ENCODE measurements at places on chromosomes 1 and 21.

- peak; percentile 53 for DNase-seq
Measured at GRCh38 chr1:39653546-39654031, 14.1 kb upstream of the HEYL start.

- no peak for DNase-seq
Measured at GRCh38 chr1:116820369-116820768, 66.1 kb downstream of the CD2 start.

GRCh38 chr1:41412748-41413147 lies 51.5 kb downstream of the FOXO6 start:
- no peak for DNase-seq

- no peak for DNase-seq
Measured at GRCh38 chr1:44270686-44271628, 57.7 kb downstream of the DMAP1 start.

- no peak for DNase-seq
Measured at GRCh38 chr1:10980841-10981727, 31.4 kb upstream of the TARDBP start.

- DNase-seq, result no peak
Measured at GRCh38 chr1:108636876-108637275, 24.0 kb downstream of the HENMT1 start.

DNA sequence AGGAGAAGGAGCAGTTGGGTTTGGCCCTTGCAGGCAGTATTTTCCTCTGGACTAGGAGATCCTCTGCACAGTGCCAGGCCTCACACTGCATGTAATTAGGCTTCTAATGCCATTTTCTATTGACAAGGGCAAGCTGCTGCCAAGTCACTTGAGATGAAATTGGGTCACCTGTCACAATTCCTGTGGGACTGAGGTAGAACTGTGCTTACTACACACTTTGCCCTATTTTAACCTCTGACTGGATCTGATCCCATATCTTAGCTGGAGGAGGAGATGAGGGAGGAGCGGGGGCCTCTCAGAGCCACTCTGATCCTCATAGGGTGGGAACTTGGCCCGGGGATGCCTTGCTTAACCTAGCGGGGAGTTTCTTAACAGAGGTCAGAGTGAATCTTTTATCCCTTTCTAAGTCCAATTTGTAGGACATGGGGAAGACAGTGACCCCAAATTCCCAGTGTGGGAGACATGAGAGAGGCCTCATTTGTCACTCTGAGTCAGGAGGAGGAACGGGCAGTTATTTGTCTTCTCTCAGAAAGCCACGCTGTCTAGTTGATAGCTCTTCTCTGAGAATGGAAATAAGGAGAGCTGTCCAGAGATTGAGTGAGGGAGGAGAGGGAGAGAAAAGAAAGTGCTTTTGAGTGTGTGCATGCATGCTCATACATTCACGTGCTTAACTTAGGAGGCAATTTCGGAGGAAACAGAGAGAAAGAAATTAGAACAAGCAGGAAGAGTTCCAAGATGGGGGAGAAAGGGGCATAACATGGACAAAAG lies 121.3 kb downstream of the CACNA1E start:
- DNase-seq, result no peak

- DNase-seq, result no peak
Measured at GRCh38 chr1:109398343-109399225, 866 bp upstream of the SORT1 start.

GRCh38 chr1:34470401-34470800 lies 284.4 kb upstream of the GJB5 start:
- DNase-seq, result no peak

- DNase-seq, result no peak
Measured at GRCh38 chr1:118918230-118918939, 69.8 kb downstream of the TBX15 start.

DNA sequence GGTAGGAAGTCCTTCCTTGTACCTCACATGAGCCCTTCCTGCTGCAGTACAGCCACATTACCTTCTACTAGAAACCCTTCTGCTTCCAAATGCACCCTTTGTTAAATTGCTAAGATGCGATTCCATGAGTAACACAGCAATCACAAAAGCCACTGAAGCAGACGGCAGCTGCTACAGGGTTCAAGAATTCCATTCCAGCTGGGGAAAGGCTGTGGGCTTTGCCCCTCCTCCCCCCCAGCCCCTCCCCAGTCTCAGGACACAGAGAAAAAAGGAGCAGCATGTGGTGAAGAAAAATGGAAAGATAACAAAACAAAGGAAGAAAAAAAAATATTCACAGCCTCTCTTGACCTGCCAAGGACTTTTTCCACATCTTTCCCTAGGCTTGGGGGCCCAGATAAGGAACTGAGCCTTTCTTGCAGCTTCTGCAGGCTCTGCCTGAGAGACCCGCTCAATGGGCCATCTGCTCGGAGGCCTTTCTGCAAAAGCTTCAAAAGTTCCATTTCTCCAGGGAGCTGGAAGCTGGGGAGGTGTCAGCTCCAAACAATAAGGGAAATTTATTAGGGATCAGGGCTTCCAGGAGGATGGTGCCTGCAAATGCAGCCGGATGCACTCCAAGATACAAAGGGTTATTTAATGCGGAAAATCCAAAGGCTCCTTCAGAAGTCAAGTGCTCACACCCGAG lies 72.1 kb downstream of the SYT2 start:
- no peak for DNase-seq

DNA sequence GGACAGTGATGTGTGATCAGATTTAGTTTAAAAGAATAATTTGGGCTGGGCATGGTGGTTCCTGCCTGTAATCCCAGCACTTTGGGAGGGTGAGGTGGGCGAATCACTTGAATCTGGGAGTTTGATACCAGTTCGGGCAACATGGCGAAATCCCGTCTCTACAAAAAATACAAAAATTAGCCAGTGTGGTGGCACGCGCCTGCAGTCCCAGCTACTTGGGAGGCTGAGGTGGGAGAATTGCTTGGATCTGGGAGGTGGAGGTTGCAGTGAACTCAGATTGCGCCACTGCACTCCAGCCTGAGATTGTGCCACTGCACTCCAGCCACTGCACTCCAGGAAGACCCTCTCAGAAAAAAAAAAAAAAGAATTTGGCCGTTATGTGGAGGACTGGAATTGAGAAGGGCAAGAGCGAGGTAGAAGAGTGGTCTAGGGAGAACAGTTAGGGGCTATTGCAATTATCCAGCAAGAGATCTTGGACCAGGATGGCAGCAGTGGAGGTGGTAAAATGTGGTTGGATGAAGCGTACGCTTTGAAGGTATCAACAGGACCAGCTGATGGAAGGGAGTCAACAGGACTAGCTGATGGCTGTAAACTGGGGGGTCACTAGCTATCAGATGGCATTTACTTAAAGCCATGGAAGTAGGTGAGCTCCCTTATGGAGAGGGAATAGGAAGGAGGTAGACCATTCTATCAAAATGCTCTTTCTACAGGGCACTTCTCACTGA lies 9.6 kb downstream of the BTBD19 start:
- DNase-seq, result no peak

DNA sequence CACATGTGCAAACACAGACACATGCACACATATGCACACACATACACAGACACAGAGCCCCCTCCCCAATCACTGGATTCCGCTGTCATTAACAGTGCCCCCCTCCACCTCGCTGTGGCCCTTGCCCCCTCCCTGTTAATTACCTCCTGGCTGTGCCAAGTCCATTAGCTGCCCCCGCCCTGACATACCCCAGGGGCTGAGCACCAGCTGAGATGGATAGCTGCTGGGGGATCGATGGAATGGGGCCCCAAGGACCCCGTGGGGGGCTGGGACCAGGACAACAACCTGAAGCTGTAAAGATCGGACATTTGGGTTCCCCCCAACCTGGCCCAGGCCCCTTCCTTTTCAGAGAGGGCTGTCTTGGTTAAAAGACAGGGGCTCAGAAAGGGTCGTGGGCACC lies 9.6 kb upstream of the PEAR1 start:
- DNase-seq, result no peak

GRCh38 chr21:32592929-32593502 lies 7.7 kb upstream of the TCP10L start:
- no peak for DNase-seq
